Lung microvascular endothelial cell (primary cell): ENCODE measurements at places on chromosomes 12 and 14.

DNA sequence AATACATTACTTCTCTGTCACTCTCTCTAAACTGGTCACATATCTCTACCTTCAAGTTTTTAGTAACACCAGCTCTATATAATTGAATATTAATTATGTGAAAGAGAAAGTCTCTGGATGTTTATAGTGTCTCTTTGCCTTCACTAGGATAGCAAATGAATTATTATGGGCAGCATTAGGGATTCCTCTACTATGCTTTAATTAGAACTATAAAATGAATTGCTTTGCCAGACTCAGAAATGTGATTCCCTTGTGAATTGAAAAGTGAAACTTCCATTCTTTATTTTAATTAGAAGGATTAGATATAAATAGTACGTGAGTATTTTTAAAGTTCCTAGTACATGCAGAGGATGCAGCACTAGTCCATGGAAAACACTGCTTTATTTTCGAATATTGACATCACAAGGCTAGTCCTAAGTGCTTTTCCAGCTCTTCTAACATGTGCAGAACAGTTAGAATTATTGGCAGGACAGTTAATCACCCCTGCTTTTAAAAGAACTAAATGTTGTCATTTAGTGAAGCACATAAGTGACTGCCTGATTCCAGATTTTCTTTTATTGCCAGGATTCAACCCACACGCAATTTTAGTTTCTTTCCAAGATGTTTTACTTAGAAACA, 23.0 kb upstream of the REP15 start:
- no peak for DNase-seq

GRCh38 chr14:58978343-58978742, 210.1 kb upstream of the DAAM1 start:
- no peak for DNase-seq

DNA sequence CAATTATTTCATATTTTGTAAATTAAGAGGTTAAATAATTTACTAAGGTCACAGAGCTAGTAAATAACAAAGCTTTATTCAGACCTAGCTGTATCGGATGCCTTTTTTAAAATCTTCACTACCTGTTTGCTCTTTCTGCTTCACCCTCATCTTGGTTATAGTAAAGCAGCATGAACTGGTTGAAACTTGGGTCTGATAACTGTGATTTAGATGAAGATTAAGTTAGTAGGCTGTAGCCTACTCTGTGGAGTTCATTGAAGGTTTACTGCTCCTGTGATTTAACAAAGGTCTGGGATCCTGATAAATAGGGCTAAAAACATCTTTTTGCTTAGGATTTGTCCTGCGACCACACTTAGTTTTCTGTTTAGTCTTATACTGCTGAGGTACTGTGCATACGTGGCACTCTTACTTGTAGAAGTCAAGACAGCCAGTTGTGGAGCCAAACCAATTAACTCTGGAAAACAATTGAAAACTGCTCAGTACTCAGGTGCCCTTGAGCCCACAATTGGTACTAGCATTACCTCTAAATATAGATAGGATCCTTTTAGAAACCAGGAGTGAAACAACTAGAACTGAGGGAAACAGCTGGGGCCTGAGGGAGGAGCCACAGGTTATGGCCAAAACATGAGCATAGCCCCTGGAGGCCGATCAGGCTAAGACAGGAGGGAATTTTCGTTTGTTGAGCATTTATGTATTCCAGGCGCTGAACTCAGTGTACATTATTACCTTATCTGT, 2.3 kb downstream of the SPATS2 start:
- DNase-seq = peak; percentile 60

- DNase-seq = no peak
These were observed 37.4 kb upstream of the HIGD1C start for GRCh38 chr12:50914872-50915484.

DNA sequence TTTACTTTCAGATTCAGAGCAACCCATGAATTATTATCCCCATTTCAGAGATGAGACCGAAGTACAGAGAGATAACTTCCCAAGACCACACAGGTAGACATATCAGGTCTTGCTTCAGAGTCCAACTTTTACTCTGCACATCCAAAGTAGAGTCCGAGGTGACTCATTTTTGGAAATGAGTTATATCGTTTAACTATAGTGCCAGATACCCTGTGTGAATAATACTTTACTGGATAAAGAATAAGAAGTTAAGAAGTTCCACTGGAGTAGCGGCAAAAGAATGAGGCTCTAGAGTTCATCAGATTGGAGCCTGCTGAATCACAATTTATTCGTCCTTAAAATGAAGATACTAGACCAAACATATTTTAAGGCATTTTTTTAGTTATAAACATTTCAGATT, 124.7 kb downstream of the EPS8 start:
- no peak for DNase-seq

- DNase-seq = no peak
These were observed 154.1 kb downstream of the SLC5A8 start for GRCh38 chr12:101055940-101056339.

DNA sequence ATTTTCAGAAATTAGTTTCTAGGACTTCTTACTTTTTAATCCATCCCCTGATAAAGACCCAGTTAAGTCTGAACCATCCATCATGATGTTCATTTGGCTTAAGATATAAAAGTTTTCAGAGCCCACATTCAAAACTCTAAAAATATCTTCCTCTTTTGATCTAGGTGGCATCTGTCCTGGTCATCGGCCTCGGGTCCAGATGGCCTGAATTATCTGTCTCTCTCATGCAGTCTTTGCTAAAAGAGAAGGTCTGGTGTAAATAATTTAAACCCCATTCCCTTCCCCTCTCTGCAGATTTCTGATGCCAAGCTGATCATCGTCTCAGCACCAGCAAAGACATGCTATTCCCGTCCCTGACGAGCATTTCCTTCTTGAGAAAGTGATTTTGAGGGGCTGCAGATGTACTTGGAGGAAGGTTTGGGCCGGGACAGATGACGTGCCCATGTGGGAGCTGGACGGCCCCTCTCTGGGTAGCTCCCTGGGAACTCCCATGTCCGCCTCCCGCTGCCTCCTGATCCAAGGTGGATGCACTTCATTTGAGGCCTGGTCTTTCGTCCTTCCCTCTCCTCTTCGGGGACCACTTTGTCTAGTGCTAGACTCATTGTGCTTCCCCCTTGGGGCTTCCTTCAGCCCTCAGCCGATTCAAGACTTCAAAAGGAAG, 173.0 kb upstream of the PRMT8 start:
- no peak for DNase-seq

DNA sequence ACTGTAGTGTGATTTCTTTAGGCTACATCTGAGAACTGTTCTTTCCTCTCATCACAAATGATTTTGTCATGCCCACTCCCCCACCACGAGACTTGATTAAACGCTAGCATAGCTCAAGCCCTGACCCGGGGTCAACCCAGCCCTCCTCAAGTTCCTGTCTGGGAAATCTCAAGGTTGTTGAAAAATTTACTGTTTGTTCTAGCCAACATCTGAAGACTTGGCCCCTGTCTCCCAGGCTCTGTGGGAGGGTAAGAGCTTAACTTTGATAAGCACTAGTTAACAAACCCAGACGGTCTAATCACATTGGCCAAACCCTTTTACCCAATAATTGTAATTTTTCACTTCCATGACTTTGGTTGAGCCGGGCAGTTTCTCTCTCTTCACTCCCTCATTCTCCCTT, 86.2 kb upstream of the AMIGO2 start:
- no peak for DNase-seq

DNA sequence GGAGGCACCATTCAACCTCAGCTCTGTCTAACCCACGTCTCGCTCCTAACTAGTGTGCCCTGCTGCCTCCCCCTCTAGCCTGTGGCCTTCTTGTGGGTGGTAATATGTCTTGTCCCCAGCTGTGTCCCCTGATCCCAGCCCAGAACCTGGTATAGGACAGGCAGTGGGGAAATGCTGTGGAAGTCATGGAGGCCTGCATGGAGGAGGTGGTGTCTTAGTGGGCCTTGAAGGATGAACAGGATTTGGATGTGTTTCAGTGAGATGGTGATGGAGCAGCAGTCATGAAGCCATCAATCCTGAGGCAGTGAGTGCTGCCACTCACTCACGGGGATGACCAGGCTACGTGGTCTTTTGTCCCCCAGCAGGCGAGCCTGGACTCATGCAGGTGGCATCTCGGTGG, 13.4 kb downstream of the PLBD2 start:
- no peak for DNase-seq

DNA sequence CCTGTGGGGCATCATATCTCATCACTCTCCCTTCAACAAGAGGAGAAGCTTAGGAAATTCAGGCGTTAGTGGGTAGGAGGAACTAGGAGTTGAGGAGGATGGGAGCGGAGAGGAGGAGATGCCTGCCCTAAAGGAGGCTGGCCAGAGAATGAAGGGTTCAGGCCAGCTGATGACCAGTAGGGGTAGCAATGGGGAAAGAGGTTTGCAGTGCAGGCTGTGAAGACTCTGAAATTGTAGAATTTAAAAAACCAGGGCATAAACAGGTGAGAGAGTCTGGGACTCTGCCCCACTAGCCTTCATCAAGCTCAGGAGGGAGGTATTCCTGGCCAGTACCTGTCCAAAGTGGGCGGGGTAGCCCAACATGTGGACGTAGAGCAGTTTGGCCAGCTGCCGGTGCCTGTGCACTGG, 809 bp downstream of the AP1G2 start:
- DNase-seq = no peak

GRCh38 chr14:96046630-96047029, 7.5 kb downstream of the C14orf132 start:
- DNase-seq = no peak

DNA sequence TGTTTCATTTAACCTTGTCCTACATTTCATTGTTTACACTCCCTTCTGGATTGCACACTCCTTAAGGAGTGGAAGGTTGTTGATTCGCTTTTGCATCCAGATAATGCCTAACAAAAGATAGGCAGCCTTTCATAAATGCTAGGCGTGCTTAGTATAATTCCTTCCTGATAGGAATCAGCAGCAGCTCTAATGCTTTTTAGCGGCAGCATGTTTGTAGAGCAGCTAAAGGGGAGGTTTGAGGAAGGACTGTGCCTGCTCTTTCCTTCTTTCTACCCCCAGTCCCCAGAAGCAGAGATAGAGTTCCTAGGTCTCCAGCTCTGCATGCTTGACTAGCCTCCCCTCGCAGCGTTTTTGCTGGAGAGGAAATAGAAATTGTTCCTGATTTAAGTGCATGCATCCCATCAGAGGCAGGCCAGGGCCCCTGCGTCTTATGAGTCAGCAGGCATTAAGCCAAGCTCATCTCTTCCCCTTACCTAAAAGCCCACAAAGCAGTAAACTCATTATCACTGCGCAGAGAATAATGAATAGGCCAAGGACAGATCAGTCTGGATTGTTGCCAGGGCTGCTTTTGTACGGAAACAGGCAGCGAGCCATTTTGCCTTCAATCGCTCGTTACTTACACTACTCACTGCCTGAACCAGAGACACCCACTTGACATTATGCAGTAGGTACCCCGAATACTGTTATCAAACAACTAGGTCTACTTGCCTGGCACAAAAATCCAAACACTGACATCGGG, 14.0 kb upstream of the TBPL2 start:
- DNase-seq = peak; percentile 89

GRCh38 chr12:115811045-115811444, 466.4 kb downstream of the MED13L start:
- no peak for DNase-seq

DNA sequence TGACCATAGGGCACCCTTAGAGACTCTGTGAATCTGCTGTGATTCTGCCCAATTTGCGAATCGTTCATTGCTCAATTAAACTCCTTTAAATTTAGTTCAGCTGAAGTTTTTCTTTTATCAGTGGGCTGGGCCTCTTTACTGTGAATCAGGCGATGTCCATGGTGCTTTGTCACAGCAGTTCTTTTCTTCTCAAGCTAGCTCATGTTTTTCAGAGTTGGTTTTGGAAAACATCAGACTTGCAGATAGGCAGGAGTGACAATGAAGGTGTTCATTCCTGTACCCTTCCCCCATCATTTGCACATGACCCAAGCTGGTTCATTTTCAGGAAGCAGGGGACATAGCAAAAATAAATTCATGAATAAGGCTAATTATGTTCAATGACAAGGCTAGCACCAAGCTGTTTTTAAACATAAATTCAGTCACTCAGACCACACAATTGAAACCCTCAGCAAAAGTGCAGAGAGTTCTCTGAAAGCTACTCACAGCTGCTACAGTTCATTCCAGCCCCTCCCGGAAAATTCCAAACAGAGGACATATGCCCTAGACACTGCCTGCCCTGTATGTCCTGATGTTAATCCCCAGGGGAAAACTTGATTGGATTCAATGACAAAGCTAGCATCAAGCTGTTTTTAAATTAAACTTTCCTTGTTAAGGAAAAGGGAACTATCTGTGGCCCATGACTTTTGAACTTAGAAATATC, 383.3 kb downstream of the C12orf75 start:
- no peak for DNase-seq

DNA sequence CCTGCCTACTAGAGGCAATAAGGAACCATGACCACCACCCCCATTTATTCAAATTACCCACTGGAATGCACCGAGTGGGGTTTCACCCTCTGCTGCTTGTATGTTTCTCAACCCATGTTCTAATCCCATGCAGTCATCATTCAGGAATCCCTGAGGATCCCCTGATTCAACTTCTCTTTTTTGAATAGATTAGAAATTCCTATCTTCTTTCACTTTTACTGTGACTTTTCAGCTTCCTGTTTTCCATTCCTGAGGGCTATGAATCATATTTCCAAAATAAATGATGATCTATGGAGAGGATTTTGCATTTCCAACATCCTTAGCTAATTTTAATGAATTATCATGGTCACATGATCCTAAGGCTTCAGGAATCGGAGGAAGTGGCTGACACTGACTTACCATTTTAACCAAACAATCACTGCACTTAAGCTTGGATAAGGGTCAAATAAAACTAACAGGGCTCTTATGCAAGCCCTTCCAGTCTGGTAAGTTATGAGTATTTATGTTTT, 19.4 kb upstream of the P2RX4 start:
- peak; percentile 91 for DNase-seq

- no peak for DNase-seq
These were observed 843 bp upstream of the HSP90AA1 start for GRCh38 chr14:102087762-102088011.

DNA sequence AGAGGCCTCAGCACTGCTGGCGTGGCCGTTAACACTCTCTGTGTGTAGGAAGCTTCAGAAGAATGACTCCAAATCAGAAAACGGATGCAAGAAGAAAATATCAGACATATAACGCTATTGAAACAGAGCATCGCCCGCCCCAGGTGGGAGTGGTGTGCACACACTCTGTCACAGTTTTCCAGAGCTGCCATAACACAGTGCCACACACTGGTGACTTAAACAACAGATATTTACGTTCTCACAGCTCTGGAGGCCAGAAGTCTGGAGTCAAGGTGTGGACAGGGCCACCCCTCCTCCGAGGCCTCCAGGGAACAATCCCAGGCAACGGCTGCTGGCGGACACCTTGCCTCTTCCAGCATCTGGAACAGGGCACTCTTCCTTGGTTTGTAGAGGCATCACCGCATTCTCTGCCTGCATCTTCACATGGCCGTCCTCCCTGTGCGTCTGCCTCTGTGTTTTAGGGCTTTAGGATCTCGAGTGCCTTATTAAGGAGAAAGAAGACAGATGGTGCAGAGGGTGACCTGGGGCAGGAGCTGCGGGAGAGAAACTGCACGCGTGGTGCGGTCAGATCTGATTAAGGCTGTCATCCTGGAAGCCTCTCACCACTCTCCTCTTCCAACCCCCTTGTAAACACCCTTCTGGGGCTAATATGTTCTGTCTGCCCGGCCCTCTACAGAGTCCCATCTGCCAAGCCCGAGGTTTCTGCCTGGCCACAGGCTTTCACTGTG, 141.0 kb downstream of the SLC15A4 start:
- no peak for DNase-seq

- no peak for DNase-seq
These were observed 181.8 kb upstream of the MYL2 start for GRCh38 chr12:111102102-111102739.

GRCh38 chr12:74957231-74957630, 252.4 kb downstream of the KCNC2 start:
- no peak for DNase-seq
